ENCODE measurements at places on chromosomes 16 and 17. TPM values are rescaled to one million over a fixed set of nuclear protein-coding genes. Genes with fewer than 3 reads are reported as not detected.

Gene HIGD1B
- total RNA-seq = 23.7 TPM

Gene HIC1
- 26.4 TPM for total RNA-seq

Gene ARMC5
- total RNA-seq = 6.6 TPM

Gene CHAD
- total RNA-seq = not detected

GRCh38 chr17:40025559-40025958 is 10.3 kb downstream of the CSF3 start:
- DNase-seq = no peak

- DNase-seq = no peak
Observed at GRCh38 chr17:61522088-61522487, 68.9 kb downstream of the NACA2 start.

GRCh38 chr16:11819798-11820197 is 22.7 kb upstream of the ZC3H7A start:
- no peak for DNase-seq

- no peak for DNase-seq
Observed at GRCh38 chr16:57937861-57938260, 33.1 kb downstream of the CNGB1 start.

- DNase-seq = no peak
Observed at GRCh38 chr16:72542102-72542501, 370.1 kb upstream of the PMFBP1 start.

GRCh38 chr17:7039832-7040231 is 4.0 kb downstream of the SLC16A13 start:
- no peak for DNase-seq
